ENCODE measurements at places on chromosomes 5 and 9.

DNA sequence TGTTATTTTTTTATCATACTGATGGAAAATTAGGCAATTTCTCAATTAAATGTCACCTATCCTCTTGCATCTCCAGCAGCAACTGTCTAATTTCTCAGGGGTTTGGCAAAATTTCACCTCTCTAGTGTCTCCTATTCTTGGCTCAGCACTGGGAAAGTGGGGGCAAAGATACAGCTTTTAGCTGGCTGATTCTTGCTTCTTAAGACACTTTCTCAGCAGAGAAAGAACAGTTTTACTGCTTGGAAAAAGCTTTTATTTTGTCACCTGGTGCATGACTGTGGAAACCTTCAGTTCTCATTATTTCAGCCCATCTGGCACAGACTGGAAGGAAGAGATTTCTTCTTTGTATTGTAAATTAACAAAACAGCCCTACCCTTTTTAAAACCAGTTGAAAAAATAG lies 283.6 kb upstream of the SGCD start:
- DNase-seq: no peak

DNA sequence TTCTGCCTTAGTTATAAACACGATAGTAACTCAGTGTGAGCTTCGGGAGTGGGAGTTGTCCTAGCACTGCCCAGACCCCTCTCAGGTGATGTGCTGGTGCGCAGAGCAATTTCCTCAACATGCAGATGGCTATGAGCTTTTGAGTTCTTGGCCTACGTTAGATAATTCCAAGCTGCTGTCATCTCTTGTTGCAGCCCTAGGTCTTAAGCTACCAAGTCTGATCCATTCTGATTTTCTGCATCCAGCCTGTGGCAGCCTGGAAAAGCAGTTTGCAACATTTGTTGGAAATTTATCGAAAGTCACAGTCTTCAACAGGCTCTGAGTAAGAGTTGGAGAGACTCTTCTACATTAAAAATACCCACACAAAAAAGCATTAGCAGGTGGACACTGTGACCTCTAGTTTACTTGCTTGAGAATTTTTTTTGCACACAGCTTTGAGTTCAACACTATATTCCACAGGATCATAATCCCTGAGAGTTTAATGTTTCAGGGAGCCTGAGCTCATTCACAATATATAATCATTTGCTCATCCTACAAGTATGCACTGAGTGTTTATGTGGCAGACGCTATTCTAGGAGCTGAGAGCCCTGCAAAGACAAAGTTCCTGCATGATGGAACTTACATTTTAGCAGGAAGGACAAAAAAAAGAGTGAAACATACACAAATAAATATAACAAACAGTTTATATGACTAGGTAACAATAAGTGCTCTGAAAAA lies 91.6 kb downstream of the UBE2QL1 start:
- no peak for DNase-seq

DNA sequence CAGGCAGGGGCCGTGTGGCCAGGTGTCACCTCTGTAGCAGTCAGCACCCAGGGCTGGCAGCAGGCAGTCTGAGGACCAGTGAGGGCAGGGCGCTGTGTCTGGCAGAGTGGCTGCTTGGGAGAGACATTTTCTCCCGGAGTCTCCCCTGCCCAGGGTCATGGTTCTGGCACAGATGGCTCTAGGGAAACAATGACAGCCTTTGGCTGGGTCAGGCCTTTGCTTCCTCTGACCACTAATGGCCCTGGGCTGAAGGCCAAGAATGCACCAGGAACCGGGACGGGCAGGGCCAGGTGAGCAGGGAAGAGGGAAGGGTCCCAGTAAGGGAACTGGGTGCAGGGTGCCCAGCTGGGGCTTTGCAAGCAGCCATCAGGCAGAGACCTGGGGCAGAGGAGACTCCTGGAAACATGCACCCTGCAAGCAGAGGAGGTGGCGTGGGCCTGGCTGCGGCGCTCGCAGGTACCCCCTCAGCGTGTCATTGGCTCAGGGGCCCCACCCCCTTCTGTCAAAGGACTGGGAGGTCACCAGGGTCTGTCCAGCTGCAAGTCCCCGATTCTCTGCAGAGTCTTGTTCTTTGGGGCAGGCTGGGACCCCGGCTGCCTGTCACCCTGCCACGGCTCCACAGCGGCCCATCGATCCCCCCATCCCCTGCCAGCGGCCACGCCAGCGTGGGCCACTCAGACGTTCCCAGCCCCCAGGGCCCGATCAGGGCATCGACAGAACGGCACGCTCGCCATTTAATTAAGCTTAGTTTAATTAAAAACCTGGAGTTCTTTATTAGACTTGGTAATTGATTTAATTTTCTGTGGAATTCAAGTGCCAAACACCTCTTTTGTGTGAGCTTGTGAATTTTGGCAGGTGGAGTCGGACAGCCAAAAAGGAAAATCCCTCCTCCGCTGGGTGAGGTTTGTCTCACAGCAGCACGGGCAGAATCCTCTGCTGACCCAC lies 18.9 kb upstream of the TMEM250 start:
- DNase-seq: no peak

DNA sequence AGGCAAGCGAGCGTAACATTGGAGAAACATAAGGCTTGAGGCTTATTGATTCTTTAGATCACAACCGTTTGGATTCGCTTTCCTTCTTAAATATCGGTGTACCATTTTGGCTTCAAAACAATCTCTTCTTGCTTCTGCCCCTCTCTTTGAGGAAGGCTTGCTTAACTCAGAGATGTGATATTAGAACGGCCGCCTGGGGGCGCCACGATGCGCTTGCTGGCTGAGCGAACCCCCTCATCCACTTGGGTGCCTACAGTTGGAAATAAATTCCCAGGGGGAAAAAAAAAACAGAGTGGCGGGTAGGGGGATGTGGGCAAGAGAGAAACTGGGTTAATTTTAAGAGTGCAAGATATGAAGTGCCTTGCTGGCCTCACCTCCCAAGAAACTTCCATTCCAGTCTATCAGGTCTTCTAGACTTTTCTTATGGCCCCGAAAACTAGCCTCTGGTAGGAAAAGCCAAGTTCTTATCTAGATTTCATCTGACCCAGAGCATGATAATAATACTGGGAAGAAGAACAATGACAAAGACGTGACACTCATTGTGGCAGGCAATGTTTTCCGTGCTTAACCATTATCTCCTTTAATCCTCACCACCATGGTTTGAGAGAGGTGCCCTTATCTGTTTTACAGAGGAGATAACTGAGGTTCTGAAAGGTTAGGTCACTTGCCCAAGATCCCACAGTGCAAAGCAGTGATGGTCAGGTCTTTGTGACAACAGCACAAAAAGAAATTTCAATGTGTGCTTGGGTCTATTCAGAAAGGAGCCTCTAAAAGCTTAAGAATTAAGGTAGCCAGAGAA lies 115.8 kb downstream of the DPYSL3 start:
- no peak for DNase-seq

DNA sequence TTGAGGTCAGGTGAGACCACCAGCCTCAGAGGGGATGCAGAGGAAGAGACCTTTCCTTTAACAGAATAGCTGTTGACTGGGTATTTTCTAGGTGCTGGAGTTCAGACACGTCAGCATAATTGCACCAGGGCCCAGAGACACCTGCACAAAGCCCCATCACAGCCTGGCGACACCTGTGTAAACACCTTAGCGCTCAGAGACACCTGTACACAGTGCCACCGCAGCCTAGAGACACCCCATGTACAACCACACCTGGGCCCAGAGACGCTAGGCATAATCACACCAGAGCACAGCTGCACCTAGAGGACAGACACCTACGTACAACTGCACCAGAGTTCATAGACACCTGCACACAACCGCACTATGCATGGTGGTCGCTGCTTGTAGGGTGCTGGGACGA lies 1.0 kb downstream of the TRIP13 start:
- DNase-seq: no peak

All from right forelimb (tissue), 1 donor.